ENCODE measurements at places on chromosomes 6 and 20.

- DNase-seq, result no peak
These were observed 125.0 kb downstream of the ZMYND8 start for GRCh38 chr20:47231382-47232039.

GRCh38 chr6:84019141-84019841 is 14.3 kb upstream of the MRAP2 start:
- no peak for DNase-seq

DNA sequence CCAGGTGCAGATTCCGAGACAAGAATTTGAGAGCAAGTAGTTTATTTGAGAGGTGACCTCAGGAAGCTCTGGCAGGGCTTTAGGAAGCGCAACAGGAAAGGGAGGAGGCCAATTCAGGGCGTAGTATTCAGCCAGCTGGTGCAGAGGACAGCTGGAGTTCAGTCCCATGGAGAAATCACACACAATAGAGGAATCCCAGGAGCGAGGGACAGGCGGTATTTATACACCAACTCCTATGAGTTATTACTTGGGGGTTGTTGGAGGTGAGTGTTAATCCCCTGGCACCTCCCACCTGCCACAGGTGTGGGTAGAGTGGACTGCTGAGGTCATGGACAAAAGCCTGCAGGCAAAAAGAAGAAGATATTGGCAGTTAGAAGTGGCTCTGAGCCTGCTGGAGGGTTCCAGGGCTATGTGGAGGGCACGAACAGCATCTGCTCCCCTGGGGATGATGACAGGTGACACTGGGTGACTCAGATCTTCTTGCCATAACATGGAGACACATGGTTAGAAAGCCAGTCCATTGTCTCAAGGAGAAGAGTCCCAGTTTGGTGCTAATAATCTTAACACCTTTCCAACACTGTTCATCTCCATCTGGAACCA is 13.9 kb upstream of the SULF2 start:
- no peak for DNase-seq

- no peak for DNase-seq
These were observed 58.9 kb upstream of the RREB1 start for GRCh38 chr6:7048894-7049293.

GRCh38 chr6:148521158-148521557 is 178.5 kb downstream of the SASH1 start:
- no peak for DNase-seq

DNA sequence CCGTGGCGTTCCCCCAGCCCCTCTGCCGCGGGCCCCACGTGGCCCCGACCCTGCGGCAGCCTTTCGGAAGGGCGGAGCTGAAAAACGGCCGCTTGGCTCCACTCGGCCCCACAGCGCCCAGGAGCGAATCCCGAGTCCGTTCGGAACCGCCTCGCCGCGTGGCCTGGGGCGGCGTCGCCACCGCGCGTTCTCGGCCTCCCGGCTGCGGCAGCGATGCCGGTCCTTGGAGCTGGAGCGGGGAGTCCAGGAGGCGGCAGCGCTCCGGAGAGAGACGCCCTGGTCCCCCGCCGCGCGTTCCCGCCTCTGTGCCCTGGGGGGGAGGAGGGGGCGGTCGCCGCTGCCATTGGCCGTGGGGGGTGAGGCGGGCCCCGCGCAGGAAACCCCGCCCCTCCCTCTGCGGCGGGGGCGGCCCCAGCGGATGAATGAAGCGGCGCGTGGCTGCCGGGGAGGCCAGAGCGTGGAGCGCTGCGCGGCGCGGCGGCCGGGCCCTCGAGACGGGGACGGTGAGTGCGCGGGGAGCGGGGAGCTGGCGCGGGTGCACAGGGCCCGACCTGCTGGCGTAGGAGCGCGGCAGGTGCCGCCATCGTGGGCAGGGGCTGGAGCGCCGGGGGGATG is at the start of gene SLCO4A1:
Gene SLCO4A1 (plus strand): TSS at position 453 of the 615 bp plus-strand sequence. CDS start 13,952 bp downstream, outside the sequence.
- peak; percentile 71 for DNase-seq
